ENCODE measurements at places on chromosomes 7 and 10. TPM values are rescaled to one million over a fixed set of nuclear protein-coding genes. Genes with fewer than 3 reads are reported as not detected.

Gene CALHM2
- total RNA-seq = 4.7 TPM

Gene SLIT1
- under 0.01 TPM for total RNA-seq

Gene ORC5
- 24.0 TPM for total RNA-seq

Gene HMX2
- not detected for total RNA-seq

Gene NODAL
- total RNA-seq = not detected

Gene CLCN1
- 4.7 TPM for total RNA-seq

Gene HOXA2
- total RNA-seq = under 0.01 TPM

Measured in skeletal muscle tissue (tissue), 5 donors.